ENCODE measurements at places on chromosomes 2 and 18.
A peak's percentile ranks its signal among the peaks of the same experiment; 100 is the strongest.

GRCh38 chr18:1916869-1917523, 654.3 kb downstream of the METTL4 start:
- DNase-seq: no peak

GRCh38 chr2:38794235-38794946, 16.4 kb downstream of the GEMIN6 start:
- DNase-seq: no peak

DNA sequence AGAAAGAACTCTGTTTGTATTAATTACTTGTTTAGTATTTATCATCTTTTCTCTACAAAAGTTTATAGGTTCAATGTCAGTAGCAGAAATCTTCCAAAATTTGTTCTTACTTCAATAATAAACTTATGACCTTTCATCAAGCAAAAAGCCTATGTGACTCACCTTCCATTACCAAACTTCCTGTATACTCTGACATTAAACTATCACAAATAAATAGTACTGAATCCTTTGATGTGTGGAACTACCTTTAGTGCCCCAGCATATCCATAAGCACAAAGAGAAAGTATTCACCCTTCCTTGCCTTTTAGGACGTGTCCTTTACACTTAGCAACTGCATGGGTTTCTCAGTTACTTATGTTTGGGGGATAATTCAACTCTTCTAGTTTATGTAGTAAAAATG, 166.0 kb downstream of the EHBP1 start:
- no peak for DNase-seq

GRCh38 chr2:218284106-218284811, 8.0 kb downstream of the TMBIM1 start:
- DNase-seq: no peak

GRCh38 chr2:176039375-176039774, 37.3 kb upstream of the LNPK start:
- DNase-seq: no peak

- DNase-seq: no peak
Observed at GRCh38 chr2:60438653-60439052, 114.8 kb downstream of the BCL11A start.

DNA sequence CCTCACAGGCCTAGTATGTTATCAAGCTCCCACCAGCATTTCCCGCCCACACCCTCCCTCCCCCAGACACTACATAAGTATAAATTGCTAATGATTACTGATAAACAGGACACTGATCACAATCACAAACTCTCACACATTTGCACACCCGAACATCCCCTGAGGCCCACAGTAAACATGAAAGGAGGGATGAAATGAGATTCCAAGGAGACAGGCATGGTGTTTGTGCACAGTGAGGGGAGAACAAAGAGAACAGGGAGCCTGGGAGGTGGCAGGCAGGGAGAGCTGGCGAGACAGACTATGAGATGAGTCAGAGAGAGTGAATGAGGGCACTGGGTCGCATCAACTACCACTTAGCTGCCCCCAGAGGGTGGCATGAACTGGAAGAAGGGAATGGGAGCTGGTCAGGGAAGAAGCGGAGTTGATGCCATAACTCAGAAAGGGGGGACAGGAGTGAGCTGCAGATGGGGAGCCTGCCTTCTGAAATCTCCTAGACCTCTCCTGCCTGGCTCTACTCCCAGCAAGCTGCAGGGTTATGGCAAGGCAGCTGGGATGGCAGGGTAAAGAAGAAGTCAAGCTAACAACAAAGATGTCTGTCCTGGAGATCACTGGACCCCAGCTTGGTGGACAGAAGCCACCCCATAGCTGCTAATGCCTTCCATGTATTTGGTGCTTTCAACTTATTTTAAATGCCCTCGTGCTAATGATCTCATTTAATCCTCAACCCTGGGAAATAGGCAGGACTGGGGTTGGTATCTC, 5.1 kb downstream of the KIF3C start:
- no peak for DNase-seq

DNA sequence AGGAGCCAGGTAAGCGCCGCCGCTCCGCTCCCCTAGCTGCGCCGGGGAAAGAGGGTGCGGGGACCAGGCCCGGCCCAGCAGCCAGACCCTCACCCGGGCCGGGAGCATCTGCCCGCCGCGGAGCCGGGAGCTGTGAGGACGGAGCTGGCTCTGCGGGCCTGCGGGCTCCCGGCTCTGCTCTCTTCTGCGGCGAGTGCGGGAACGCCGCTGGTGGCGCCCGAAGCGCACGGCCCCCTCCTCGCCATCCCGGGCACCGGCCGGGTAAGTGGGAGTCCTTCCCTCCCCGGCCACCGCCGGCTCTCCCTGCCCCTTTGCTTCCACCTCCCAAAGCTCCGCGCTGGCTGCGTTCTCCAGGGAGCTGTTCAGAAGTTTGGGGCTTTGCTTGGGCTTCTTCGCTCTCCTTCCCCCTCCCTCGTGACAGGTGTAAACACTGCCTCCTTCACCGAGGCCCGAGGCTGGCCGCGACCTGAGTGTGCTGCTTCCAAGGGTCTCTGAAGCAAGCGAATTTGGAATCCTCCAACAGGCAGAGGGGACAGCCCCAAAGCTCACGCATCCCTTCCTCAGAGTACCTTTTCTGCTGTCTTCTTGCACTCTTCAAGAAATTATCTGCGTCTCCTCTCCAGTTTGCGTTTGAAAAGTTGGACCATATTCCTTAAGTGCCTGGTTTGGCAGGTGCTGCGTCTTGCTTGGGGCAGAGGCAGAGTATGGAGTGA, 632 bp downstream of the AFTPH start:
- DNase-seq: no peak

- no peak for DNase-seq
Observed at GRCh38 chr18:28032177-28032576, 144.8 kb downstream of the CDH2 start.

DNA sequence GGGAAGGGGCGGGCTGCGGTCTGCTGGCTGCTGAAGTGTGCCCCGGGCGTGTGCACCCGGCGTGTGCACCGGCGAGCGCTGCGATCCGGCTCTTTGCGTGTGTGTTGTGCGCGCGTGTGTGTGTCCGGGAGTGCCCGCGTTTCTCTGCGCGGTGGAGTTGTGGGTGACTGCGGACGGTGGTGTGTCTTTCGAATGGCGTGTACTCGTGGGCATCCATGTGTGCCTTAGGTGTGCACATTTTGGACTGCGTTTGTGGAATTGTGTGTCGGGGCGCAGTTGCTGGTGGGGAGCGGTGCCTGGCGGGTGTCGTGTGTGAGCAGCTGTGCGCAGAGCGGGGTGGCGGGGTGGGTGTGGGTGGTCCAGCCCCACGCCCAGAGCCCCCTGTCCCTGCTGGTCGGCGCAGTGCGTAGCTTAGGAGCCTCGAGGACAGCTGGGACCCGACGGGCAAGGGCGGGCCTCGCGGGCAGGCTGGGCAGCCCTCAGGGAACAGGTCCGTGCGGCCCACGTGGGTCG, 533 bp downstream of the HPCAL1 start:
- no peak for DNase-seq

DNA sequence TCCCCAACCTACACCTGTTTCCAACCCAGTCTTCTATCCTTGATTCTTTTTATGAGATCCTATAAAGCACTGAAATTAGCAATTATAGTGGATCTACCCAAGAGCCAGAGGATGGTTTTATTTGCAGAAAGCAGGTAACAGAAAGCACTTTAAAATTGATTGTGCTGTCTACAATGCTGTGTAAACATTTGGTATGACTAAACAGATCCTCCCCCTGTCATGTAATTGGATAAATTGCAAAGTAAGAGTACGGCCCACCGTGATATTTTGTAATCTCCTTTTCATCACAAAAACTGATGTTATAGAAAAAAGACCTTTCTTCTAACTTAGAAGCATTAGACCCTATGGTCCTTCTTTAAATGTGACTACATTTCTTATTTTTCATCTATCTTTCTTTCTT, 11.3 kb upstream of the PPP3R1 start:
- no peak for DNase-seq

DNA sequence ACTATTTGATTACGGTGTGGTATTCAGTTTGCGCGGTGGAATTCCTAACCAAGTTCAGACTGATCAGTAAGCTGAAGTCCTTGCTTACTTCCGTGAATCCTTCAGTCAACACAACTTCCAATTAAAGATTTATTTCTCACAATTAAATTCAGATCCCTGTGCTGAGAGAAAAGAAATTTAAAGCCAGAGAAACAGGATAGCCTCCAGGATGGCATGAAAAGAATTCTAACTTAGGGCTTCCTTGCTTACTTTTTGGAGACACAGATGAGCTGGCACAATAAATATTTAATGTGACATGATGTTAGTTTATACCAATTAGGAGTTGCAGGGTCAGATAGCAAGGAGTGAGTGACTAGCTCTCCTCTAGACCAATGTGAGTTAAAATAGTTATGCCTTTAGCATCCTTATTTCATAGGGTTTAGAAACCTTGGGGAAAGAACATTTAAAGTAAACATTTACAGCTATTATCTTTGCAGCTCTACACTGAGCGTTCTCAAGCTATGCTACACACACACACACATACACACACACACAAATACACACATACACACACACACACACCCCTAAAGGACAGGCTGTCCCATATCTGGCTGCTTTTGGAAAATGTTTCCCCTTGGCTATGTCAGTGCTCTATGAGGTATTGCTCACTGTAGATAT, 151.0 kb downstream of the TRIB2 start:
- no peak for DNase-seq

DNA sequence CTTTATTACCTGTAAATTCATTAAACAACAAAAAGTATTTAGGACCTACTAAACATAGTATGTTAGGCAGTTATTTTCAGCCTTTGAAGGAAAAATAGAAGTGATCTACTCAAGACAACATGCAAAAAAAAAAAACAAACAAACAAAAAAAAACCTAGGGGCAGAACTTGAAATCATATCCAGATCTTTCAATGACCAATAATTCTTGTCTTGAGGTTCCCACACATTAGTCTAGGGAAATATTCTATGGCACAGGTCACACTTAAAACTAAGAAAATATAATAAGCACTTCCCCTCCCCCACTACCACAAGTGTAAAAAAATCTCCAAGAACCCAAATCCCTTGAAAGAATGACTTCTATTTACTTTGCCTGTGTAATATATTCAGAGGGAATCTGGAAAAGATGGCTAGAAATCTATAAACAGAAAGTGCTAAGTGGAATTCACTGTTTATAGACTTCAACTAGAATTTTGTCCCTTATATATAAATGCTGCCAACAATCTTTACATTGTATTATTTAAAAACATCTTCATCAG, 3.5 kb downstream of the PELI1 start:
- DNase-seq: no peak

DNA sequence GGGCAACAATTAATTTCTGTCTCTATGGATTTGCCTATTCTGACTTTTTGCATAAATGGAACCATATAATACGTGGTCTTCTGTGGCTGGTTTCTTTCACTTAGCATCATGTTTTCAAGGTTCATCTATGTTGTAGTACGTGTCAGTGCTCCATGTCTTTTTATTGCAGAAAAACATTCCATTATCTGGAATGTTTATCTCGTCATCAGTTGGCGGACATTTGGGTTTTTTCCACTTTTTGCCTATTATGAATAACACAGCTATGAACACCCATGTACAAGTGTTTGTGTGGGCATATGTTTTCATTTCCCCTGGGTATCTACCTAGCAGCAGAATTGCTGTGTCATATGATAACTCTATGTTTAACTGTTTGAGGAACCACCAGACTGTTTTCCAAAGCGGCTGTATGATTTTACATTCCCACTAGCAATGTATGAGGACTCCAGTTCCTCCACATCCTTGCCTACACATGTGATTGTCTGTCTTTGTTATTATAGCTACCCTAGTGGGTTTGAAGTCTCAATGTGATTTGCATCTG, 49.9 kb downstream of the MYO7B start:
- DNase-seq: no peak

GRCh38 chr18:63603772-63604171, 16.6 kb downstream of the SERPINB13 start:
- no peak for DNase-seq

- no peak for DNase-seq
Observed at GRCh38 chr2:29487967-29488555, 372.8 kb downstream of the CLIP4 start.

- DNase-seq: no peak
Observed at GRCh38 chr2:60554074-60554645, 706 bp upstream of the BCL11A start.

DNA sequence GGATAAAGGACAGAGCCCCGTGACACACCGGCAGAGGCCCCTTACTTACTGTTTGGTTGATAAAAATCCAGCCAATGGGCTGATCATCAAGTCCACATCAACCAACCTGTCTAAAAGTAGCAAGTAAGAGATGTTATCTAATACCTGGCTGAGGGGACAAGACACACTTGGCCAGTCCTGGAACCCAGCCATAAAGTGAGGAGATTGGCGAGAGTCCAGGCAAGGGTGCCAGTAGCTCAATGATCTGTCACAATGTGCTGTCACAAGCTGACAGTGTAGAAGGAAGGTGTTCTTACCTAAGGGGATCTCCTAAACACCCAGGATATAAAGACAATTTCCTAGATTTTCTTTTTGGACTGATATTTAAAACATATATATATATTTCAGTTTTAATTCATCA, 61.7 kb upstream of the IL1R2 start:
- DNase-seq: no peak

GRCh38 chr2:12716282-12717190, at the start of gene TRIB2:
TRIB2 (plus strand) TSS chr2:12716936; CDS start chr2:12718308, 1,372 bp downstream.
- DNase-seq: peak; percentile 76

- no peak for DNase-seq
Observed at GRCh38 chr2:240436683-240437550, 1.5 kb downstream of the GPC1 start.

- DNase-seq: no peak
Observed at GRCh38 chr2:69619725-69620124, 23.8 kb downstream of the AAK1 start.

DNA sequence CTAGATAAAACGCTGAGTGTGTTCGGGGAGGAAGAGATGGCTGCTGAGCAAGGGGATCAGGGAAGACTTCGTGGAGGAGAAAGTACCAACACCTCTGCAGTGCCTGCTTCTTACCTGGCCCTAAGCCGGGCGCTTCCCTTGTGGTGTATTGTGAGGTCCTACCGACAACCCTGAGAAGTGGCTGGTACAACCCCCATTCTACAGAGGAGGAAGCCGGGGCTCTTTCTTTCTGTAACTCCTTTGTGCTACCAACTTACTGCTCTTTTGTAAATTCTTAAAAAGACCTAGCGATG, 96.9 kb downstream of the ARMC9 start:
- no peak for DNase-seq

- DNase-seq: no peak
Observed at GRCh38 chr18:76203552-76203951, 291.5 kb downstream of the ZNF516 start.

DNA sequence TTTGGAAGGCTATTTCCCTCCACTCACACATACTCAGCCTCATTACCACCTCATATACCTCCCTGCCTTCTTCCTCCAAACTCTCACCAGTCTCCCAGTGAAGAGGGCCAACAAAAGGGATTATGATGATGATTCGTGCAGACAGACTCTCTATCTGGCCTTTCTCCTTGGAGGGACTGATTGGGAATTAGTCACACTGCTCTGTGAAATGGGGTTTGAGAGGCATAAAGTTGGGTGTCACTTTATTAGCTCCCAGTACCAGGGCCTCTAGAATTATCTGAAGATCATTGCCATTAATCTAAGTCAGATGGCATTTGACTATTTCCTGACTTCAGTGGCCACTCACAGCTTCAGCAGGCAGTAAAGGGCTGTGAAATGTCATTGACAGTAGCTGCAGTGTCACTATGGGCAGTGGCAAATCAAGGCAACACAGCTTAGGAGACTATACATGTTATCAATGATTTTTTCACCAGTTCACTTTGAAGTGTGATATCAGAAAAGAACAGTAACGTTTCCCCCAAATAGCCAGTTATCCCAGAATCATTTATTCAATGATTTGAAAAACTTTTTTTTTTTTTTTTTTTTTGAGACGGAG, 17.4 kb downstream of the CNRIP1 start:
- no peak for DNase-seq
